NCI-H187 treated with DMSO at 0.1 percent for 48 hours (cell line): ENCODE measurements at places on chromosomes 13 and 19.
A peak's percentile ranks its signal among the peaks of the same experiment; 100 is the strongest.

DNA sequence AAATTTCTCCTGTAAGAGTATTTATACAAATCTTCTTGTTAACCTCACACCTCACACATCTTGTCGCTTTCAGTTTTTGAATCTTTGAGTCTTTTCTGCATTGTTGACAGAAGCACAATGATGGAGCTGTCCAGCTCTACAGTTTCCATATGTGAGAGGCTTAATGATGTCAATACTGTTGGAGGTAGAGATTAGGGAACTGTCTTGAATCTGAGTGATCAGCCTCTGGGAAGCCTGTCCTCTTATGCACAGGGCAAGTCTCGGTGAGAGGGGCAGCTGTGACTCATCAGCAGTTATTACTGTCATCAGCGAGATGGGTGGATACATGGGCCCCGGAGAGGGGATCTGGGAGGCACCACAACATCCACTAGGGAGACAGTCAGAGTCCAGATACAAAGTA lies 4.6 kb upstream of the ITGBL1 start:
- DNase-seq = no peak

GRCh38 chr19:10823690-10824089 lies 12.3 kb downstream of the TMED1 start:
- DNase-seq = no peak

GRCh38 chr13:26041444-26041843 lies 10.4 kb downstream of the SHISA2 start:
- no peak for DNase-seq

DNA sequence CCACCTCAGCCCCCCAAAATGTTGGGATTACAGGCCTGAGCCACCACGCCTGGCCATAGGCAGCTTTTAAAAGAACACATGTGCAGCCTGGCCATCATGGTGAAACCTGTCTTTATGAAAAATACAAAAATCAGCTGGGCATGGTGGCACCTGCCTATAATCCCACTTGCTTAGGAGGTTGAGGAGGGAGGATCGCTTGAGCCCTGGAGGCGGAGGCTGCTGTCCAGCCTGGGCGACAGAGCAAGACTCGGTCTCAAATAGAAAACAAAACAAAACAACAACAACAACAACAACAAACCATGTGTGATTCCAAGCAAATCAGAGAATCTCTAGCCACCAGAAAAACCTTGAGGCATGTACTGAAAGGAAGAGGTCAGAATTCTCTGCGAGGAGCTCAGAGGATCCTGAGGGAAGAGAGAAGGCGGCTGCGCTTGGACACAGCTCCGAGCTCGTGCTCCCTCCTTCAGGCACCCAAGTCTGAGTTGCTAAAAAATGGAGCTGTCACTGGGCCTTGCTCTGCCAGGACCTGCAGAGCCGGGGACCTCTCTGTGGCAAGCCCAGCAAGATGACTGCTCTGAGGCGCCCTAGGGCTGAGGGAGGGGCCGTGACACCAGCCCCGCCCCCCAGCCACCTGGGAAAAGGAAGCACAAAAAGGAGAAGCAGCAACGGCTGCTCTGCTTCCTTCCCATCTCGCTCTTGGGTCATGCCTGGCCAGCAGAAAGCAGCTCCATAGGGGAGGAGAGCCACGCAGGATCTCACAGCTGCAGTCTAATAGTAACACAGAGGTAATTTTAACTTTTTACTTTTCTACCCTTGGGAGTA lies at the start of gene ARL11:
Gene ARL11 (plus strand): TSS at position 677 of the 822 bp plus-strand sequence. CDS start 1,941 bp downstream, outside the sequence.
- DNase-seq = no peak

- no peak for DNase-seq
Measured at GRCh38 chr19:17227798-17228367, 1.9 kb downstream of the OCEL1 start.

DNA sequence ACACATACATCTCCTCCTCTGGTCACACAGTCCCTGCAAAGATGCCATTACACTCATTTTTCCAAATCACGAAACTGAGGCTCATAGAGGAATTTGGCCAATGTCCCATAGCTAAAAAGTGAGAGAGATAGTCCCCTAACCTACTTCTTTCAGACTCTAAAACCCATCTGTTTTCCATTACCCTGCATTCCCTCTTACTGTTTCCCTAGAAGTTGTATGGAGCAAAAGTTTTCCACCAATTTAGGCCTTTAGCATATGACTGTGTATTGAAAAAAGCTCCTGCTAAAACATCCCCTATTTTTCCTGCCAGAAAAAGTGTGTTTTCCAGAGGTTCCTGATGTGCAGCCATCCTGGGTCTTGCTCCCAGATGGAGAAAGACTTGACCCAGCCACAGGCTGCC lies 16.3 kb downstream of the SERP2 start:
- DNase-seq = no peak

GRCh38 chr13:26011996-26012821 lies 39.6 kb downstream of the SHISA2 start:
- DNase-seq = no peak

DNA sequence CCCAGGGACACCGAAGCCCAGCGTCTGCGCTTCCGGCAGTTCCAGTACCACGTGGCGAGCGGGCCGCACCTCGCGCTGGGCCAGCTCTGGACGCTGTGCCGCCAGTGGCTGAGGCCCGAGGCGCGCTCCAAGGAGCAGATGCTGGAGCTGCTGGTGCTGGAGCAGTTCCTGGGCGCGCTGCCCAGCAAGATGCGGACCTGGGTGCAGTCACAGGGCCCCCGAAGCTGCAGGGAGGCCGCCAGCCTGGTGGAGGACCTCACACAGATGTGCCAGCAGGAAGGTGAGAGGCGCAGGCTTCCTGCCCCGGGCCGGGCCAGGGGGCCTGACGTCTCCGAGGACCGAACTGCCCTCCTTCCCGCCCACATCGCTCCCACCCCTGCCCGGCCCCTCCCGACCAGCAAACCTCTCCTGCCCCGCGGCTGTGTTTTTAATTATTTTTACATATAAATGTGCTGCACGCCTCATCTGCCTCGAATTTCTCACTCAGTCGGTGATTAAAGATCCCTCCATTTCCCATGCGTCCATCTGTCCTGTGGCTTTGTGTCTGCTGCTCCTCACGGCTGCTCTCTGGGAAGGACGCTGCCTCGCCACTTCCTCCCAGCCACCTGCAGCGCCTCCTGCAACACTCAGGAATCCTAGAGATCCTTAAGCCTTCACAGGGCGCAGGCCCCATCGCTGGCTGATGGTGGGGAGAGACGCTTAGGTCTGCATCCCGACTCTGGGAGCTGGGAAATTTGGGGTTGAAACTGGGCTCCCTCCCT lies 4.3 kb downstream of the ZSCAN1 start:
- no peak for DNase-seq

- no peak for DNase-seq
Measured at GRCh38 chr19:54792814-54793213, 10.6 kb upstream of the KIR2DL4 start.

GRCh38 chr19:28829359-28829758 lies 383.6 kb downstream of the UQCRFS1 start:
- no peak for DNase-seq

DNA sequence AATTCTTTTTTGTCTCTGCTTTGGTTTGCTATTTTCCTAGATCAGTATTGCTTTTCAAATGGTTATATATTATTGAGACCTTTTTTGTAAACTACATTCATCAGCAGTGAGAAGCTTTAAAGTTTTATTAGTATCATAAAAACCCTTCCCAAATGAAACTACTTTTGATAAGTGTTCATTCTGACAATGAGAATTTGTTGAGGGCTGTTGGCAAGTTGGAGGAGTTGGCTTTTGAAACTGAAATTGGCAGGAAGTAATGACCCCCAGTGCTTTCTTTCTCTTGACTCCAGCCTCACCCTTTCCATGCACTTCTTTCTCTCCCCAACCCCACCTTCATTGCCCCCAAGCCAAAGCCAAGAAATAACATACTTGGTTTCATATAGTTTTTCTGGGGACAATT lies 113.8 kb downstream of the ZIC5 start:
- DNase-seq = no peak

GRCh38 chr13:73231471-73231870 lies 172.7 kb downstream of the KLF5 start:
- DNase-seq = no peak

- no peak for DNase-seq
Measured at GRCh38 chr13:79997244-79997643, 343.7 kb downstream of the SPRY2 start.

GRCh38 chr19:7098096-7098495 lies 28.6 kb downstream of the ZNF557 start:
- no peak for DNase-seq

DNA sequence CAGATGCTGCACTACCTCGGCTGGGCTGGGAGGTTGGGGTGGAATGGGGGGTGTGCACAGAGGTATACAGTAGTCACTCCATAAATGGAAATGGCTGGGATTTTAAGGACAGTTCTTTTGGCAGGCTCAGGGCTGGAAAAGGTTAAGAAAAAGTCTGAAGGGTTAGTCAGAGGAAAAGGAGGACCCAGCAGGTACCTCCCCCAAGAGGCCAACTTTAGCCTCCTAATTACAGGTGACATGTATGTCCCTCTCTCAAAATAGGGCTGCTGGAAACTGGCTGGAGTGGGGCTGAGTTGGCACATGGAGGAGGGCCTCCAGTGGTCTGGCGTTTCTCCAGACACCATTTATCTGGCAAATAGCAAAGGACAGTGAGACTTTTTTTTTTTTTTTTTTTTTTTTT lies 994 bp downstream of the CCDC194 start:
- no peak for DNase-seq

GRCh38 chr13:38045278-38046048 lies 175.9 kb upstream of the TRPC4 start:
- DNase-seq = no peak

DNA sequence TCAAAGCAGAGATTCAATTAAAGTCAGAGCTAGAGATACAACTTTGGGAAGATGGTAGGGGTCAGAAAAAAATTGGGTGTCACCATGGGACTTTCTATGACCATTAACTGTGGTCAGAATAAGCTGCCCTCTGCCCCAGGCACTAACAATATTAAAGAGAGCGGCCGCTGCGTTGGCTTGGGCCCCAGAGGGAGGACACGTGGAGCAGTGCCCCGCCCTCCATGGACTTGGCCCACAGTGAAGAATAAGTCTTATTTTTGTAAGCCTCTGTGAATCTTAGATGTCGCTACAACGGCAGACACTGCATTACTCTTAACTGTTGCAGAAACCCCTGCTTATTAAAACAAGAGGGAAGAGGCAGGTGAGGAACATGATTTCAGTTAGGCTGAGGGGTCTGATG lies 172.7 kb downstream of the UQCRFS1 start:
- no peak for DNase-seq

- no peak for DNase-seq
Measured at GRCh38 chr19:27911122-27911898, 1301.6 kb downstream of the UQCRFS1 start.

DNA sequence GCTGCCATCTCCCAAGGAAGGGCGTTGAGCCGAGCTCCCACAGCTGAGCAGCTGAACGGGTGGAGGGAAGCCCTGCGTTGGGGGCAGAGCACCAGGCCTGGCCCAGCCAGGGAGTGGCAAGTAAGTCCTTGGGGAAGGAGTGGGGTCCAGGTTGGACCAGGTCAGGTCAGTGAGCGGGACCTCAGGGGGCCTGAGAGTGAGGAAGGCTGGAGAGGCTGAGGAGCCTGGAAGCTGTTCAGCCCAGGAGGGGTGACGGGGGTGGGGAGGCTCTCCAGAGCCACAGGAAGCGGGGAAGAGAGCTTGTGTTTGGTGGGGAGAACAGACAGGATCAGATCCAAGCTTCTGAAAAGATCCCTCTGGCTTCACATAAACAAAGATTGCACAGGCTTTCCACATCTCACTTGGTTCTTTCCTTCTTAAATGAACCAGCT lies 55.4 kb upstream of the ATP12A start:
- no peak for DNase-seq

GRCh38 chr19:21326169-21326568 lies 3.0 kb downstream of the ZNF708 start:
- no peak for DNase-seq

- DNase-seq = no peak
Measured at GRCh38 chr19:49297403-49297802, 27.6 kb downstream of the SLC6A16 start.

GRCh38 chr13:52736891-52737290 lies 2.7 kb downstream of the CNMD start:
- no peak for DNase-seq

DNA sequence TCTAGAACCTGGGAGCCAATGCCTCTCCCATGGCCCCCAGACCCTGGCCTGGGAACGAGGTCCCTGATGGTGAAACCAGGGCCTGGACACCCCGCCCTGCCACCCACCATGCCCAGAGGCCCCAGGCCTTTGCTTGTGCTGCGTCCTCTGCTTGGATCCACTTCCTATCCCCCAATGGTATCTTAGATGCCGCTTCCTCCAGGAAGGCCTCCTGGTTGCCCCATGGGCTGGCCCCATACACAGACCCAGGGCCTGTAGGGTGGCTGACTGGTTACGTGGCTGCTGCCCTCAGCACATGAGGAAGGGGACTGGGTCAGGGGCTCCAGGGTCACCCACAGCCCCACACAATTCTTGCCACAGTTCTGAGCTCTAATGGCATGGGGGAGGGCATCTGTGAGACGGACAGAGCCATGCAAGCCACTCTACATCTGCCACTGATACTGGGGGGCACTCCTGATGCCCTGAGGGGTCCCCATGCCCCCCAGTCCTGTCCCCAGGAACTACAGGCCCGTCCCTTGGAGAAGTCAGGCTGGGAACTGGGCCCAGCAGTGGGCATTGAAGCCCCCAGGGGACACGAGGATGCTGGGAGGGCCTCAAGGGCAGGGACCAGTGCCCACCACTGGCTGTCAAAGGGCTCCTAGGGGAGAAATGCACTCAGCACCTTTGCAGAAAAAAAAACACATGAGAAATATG lies 5.0 kb downstream of the RPL36 start:
- no peak for DNase-seq

- no peak for DNase-seq
Measured at GRCh38 chr19:5792224-5792623, 1.3 kb upstream of the DUS3L start.

DNA sequence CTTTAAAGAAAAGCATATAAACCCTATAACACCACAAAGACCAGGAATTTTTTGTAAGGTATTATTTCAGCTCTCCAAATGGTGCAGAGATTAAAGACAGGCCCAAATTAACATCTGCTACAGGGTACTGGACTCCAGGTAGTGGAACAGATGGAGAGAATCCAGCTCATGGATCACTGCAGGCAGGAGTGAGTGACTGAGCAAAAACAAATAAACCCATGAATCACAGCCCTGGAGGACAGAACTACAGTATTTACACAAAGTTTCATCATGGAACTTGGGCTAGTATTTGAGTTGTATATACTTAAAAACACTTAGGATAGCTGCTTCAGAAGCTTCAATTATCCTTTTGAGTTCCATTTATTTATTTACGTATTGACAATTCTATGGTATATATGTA lies 132.8 kb upstream of the SPRY2 start:
- no peak for DNase-seq

GRCh38 chr13:105847527-105848291 lies 687.8 kb downstream of the EFNB2 start:
- DNase-seq = peak; percentile 15
